ENCODE measurements at places on chromosomes 11 and 22.

- DNase-seq: no peak
Measured at GRCh38 chr11:95267601-95268213, 36.7 kb upstream of the SESN3 start.

DNA sequence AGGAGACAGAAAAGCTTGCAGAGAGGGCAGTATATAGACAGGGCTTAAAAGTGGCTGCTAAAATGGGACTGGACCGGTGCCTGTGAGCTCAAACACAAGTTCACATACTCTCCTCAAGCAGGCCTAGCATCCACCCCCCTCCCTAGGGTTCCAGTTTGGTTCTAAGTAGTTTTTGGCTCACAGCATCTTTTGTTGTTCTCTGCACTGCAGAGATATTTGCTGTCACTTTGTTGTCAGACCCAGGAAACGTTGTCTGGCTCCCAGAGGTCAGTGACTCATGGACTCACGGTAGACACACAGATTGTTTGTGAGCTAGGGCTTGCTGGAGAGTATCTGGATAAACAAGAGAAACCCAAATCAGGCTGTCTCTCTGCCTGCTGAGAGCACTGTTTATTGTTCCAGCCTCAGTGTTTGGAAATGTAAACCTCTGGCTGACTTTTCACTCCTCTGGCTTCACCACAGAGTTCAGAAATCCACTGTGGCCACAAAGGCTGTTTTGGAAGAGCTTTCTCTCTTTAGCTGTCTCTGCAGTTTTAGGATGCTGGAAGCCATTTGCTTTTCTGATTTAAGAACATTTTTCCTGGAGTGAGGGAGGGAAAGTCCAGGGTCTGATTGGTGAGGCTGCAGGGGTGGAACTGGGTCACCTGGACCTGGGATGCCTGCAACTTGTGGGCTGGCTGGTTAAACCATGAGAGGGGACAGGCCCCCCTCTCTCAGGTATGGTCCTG lies 303.7 kb upstream of the PLET1 start:
- DNase-seq: no peak

GRCh38 chr22:43826142-43827002 lies 14.3 kb upstream of the EFCAB6 start:
- no peak for DNase-seq

DNA sequence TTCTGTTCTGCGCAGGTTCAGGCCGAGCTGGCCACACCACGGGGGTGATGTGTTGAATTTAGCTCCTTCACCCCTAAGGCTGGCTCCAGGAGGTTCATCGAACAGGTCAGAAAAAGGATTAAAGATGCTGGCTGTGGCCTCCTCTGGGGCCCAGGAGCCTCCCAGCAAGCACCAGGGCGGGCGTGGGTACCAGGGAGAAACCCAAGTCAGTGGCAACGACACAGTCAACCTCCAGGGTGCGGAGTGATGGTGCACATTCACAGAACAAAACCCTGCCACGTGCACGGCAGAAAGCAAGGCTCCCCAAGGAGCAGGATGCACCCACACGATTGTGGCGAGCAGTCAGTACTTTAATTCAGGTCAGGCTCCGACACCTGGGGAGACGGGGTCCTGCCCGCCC lies 10.8 kb downstream of the C11orf24 start:
- DNase-seq: no peak

GRCh38 chr11:8338138-8338537 lies 74.5 kb upstream of the LMO1 start:
- DNase-seq: no peak

Measured in activated CD4-positive, alpha-beta T cell treated with anti-CD3 and anti-CD28 coated beads, Interleukin-2, amount 50 U/mL, for 1 hour (primary cell).